MG63 (cell line): ENCODE measurements at places on chromosomes 6 and 20.
A peak's percentile ranks its signal among the peaks of the same experiment; 100 is the strongest.

GRCh38 chr6:108565091-108565766 is 4.5 kb downstream of the FOXO3 start:
- DNase-seq: no peak

- DNase-seq: no peak
Measured at GRCh38 chr6:75246386-75246785, 2.8 kb upstream of the COX7A2 start.

DNA sequence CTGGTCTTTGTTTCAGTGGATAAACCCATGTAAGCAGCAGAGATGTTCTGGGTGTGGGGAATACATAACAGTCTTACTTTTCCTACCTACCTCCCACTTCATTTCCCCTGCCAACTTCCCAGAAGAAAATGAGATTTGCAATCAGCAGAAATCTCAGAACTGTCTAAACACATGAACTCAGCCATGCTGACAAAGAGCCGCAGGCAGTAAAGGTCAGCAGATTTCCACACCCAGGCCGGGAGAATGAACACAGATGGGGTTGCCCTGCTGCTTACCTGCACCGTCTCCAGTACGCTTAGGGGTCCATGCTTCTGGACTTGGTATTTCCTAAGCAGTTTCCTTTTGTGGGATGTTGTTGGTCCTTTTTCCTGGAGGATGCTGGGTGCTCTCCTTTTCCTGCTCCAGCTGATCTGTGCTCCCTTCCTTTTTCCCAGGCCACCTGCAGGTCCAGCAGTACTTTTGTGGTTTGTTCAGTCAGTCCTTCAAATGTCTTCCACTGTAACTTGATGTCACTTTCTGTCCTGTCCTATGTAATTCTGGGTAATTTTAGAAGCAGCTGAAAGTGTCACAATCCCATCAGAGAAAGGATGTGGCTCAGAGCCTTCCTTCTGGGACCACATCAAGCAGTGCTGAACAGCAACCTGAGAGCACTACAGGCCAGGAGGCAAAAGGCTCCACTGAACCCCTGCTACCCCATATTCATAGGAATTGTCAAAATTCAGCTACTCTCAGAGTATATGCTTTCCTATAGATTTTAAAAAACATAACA is 129.0 kb downstream of the CEP57L1 start:
- DNase-seq: no peak

DNA sequence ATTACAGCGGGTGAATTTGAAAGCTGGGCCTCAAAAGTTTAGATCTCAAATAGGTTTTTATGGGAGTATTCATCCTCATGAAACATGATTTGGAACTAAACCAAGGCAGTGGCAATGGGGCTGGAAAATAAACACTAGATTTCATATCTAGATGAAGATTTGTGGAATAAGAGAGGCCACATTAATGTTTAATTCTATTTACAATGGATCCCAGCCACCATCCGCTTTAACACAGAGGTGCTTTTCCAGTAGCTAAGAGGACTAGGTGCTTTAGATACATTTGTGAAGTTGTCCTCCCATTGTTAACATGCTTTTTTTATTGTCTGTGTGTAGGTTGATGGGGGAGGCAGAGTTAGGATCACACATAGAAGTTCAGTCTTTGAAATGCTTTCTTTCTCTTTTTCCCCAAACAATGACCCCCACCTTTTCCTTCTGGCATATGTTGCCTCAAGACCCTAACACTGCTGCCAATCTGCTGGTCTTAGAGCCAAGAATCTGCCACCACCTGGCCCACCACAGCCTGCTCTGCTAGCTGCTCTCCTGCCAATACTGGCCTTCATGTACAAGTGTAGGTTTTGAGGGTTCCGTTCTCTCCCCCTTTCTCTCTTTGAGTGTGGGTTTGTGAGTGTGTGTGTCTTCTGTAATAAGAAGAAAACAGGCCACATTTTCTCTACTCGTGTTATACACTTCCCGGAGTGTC is 27.8 kb upstream of the GFRAL start:
- DNase-seq: no peak

DNA sequence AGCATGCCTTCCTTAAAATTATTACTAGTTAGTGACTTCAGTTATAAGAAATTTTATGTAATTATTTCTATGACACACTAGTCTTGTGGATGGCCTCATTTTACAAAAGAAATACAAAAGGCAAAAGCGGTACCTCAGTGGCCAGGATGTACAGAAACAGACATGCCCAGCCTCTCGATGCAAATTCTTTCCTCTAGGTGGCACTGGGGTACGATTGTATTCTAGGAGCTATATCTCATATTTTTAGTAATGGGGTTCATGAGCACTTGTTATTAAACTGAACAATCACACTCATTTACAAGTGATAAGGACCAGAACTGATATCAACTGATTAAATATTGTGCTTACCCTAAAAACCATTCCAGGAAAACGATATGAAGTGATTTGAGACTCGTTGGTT is 59.8 kb downstream of the SOD2 start:
- no peak for DNase-seq

GRCh38 chr6:90645634-90646033 is 58.8 kb upstream of the MAP3K7 start:
- no peak for DNase-seq

DNA sequence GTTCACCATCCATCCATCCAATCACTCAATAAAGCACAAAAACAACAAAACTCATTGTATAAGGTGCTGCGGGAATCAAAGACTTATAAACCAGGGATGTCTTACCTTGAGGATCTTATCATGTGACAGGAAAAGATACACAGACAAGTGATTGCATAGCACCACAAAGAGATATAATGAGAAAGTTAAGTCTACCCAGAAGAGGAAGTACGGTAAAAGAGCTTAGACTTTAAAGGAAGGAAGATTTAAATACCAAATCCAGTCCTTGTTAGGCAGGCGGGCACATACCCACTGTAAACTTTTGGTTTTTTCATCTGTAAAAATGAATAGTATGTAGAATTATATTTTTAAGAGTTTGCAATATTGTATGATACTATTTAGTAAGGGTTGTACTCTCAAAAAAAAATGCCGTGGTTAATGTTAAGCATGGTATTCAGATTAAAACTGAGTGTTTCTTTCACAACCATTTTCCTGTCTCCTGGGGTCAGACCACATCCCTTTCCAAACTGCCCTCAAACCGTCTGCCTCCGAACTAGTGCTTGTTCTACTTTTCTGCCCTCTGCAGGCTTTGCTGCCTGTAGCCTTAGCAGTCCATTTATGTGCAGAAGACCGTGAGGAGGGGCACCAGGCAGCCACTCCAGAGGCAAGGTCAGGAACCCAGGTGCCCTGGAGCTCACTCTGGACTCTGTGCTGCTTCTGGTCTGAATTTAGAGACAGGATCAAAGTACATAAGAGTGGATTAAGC is 179.5 kb upstream of the SYNDIG1 start:
- DNase-seq: no peak

DNA sequence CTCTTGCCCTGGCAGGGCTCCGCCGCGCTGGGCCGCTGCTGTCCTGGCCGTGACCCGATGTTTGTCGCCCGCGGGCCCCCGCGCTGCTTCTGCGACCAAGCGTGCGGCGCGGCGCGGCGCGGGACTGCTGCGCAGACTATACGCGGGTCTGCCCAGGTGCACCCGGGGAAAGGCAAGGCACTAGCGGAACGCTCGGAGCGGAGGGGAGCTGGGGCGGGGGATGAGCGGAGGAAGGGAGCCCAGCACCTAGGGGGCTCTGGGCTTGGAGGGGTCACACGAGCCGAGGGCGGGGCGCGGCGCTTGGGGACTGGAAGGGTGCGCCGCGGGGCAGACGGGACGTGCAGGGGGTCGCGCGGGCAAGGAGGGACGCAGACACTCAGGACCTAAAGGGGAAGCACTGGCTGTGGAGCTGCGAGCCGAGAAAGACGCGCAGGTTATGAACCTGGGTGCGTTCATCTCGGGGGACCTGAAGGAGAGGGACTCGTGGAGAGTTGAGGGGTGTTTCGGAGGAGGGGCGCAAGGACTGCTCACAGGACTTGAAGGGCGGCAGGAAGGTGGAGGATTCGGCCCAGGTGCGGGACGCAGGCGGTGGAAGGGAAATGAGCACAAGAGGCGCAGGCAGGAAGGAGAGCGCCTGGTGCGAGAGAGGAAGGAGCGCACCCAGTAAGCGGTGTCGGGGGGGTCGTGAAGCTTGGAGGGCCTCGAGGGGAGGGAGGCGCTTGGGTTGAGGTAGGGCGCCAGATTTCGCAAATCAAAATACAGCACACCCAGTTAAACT is 40.8 kb upstream of the ZNFX1 start:
- DNase-seq: no peak

DNA sequence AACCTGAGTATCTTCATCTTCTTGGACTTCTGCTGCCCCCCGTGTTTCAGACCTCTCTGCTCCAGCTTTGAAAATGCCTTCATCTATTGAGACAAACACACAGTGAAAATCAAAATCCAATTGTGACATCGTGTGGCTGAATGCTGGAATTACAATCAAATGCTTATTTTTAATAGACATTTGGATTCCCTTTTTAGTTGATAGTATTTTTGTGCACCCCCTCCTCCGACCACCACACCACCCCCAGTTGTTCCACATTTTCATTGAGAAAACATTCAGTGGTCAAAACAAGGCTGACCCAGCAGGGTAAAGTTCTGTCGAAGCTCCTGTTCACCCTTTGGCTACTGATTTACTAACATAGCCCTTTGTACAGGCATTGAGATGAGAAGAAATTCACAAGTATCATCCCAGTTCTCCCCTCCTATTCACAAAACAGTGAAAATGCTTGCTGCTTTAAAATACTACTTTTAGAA is 79.0 kb downstream of the NRSN1 start:
- no peak for DNase-seq

- DNase-seq: no peak
Measured at GRCh38 chr6:41074692-41075436, 2.1 kb downstream of the NFYA start.

- peak; percentile 7 for DNase-seq
Measured at GRCh38 chr6:152846825-152847224, 96.2 kb downstream of the VIP start.
